Activated naive CD8-positive, alpha-beta T cell treated with anti-CD3 and anti-CD28 coated beads for 36 hours (primary cell): ENCODE measurements at places on chromosomes 6 and 20. TPM values are rescaled to one million over a fixed set of nuclear protein-coding genes. Genes with fewer than 3 reads are reported as not detected.

- peak; percentile 61 for DNase-seq
- no peaks in the 10 kb centered on the region for H3K27me3 ChIP-seq
These were observed 13.4 kb downstream of the FAM110A start for GRCh38 chr20:846894-847278.

DNA sequence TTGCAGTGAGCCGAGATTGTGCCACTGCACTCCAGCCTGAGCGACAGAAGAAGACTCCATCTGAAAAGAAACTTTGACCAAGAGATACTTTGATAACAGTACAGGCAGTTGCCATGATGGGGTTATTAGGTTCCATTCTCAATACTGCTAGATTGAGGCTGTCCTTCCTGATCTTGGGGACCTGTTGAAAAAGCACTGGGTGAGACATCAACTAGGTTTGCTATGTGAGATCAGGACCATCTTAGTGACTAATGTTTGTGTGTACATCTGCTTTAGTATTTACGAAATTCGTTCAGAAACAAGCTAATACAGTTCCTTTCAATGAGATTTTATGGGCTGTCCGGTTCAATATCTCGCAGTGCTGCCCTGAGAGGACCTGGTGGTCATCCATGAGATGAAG, 2.6 kb downstream of the DSE start:
- no peak overlapping the region for H3K27ac ChIP-seq
- peaks cover 48% of the 10 kb centered on the region for H3K27me3 ChIP-seq
- H3K36me3 ChIP-seq = no peaks in the 10 kb centered on the region
- no peak overlapping the region for H3K4me3 ChIP-seq
- no peak for DNase-seq

Gene BTBD3
- total RNA-seq = 3.9 TPM

- H3K27ac ChIP-seq = no peak overlapping the region
- H3K4me1 ChIP-seq = no peaks in the 10 kb centered on the region
- no peak overlapping the region for H3K4me3 ChIP-seq
- DNase-seq = no peak
These were observed 105.1 kb downstream of the NKAIN2 start for GRCh38 chr6:123908797-123909196.

- H3K36me3 ChIP-seq = no peaks in the 10 kb centered on the region
- H3K27ac ChIP-seq = no peak overlapping the region
- DNase-seq = no peak
- no peaks in the 10 kb centered on the region for H3K27me3 ChIP-seq
- H3K4me3 ChIP-seq = no peak overlapping the region
These were observed 57.6 kb downstream of the TENT5A start for GRCh38 chr6:81694855-81695254.

Gene HLA-DRB1
- total RNA-seq = 4.2 TPM

- no peaks in the 10 kb centered on the region for H3K36me3 ChIP-seq
- no peak overlapping the region for H3K27ac ChIP-seq
- no peak for DNase-seq
- H3K4me1 ChIP-seq = no peaks in the 10 kb centered on the region
- H3K27me3 ChIP-seq = peaks cover 6% of the 10 kb centered on the region
- no peak overlapping the region for H3K4me3 ChIP-seq
These were observed 204.9 kb downstream of the PHACTR1 start for GRCh38 chr6:12921467-12921866.

Gene KIF25
- total RNA-seq = not detected

- no peak for DNase-seq
- peaks cover 8% of the 10 kb centered on the region for H3K4me1 ChIP-seq
- H3K36me3 ChIP-seq = no peaks in the 10 kb centered on the region
- no peak overlapping the region for H3K4me3 ChIP-seq
These were observed 21.7 kb upstream of the RANBP9 start for GRCh38 chr6:13733178-13733887.

Gene IL20RA
- not detected for total RNA-seq

Gene VGLL2
- total RNA-seq = not detected

DNA sequence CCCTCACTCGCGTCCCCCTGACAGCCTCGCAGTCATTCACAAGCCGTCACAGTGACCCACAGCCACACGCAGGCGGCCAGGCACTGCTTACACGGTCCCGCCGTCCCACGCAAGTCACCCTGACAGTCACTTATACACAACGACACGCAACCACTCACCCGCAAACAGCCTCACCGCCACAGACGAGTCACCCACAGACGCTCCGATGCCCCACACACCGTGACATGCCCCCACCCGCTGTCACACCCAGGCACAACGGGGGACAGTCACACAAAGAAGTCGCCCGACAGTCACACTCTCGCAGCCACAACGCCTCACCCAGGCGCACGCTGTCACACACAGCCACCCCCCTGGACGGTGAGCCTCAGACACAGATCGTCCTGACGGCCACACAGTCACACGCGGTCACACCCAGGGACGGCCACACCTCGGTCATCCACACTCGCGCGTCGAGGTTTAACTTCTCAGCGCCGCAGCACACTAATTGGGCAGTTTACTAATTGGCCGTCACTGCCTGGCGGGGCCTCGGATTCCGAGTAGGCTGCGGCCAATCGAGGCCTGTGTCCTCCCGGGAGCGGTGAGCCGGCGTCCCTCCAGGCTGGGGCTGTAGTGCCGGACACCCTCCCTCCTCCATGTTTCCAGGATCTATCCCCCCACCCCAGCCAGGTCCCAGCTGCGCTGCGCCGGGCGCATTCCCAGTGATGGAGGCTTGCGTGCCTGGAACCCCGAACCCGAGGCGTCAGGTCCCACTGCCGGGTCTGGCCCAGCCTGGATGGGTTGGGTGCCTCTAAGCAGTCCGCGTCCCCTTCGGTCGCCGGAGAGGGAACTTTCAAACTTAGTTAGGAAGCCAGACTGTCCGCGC, 790 bp downstream of the TOX2 start:
- DNase-seq = peak; percentile 23
- peak overlapping the region; percentile 66 for H3K4me3 ChIP-seq
- H3K4me1 ChIP-seq = peaks cover 18% of the 10 kb centered on the region

DNA sequence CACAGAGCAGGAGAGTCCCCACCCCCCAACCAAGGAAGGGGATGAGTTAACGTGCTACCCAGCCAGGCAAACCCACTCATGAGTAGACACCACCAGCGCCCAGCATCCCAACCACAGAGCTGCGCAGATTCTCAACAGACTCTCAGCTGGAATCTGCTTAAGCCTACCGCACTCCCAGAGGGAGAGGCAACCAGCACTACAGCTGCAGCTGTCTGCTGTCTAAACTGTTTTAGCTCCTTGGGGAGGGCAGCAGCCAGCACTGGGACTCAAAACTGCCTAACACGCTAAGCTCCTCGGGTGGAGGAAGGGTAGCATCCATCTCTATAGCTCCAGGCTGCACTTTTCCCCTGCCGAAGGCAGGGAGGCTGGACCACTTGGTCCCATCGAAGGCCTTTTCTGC, 539.8 kb downstream of the EPHA7 start:
- no peak overlapping the region for H3K4me3 ChIP-seq
- no peaks in the 10 kb centered on the region for H3K27me3 ChIP-seq
- H3K4me1 ChIP-seq = no peaks in the 10 kb centered on the region

- DNase-seq = no peak
- no peak overlapping the region for H3K27ac ChIP-seq
- H3K4me3 ChIP-seq = no peak overlapping the region
- H3K36me3 ChIP-seq = no peaks in the 10 kb centered on the region
- H3K27me3 ChIP-seq = peaks cover 15% of the 10 kb centered on the region
These were observed 101.5 kb downstream of the LAMP5 start for GRCh38 chr20:9615766-9616454.

DNA sequence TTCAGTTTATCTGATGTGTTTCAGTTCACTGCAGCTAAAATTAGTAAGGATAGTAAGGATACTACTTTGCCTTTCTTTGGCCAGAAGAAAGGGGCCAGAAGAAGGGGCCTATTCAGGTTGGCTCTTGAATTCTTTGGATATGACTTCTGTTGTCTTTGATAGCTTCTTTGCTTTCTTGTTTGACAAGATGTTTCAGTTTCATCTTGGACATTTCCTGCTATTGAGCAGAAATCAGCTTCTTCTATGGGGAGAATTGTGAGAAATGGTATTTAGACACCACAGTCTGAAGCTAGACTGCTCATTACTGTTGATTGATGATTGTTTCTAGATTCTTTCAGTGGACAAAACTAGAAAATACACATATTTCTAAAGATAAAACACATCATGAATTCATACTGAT, 23.2 kb downstream of the L3MBTL3 start:
- no peaks in the 10 kb centered on the region for H3K27me3 ChIP-seq
- H3K4me1 ChIP-seq = peaks cover 28% of the 10 kb centered on the region
- DNase-seq = no peak
- no peak overlapping the region for H3K4me3 ChIP-seq
- no peak overlapping the region for H3K27ac ChIP-seq

DNA sequence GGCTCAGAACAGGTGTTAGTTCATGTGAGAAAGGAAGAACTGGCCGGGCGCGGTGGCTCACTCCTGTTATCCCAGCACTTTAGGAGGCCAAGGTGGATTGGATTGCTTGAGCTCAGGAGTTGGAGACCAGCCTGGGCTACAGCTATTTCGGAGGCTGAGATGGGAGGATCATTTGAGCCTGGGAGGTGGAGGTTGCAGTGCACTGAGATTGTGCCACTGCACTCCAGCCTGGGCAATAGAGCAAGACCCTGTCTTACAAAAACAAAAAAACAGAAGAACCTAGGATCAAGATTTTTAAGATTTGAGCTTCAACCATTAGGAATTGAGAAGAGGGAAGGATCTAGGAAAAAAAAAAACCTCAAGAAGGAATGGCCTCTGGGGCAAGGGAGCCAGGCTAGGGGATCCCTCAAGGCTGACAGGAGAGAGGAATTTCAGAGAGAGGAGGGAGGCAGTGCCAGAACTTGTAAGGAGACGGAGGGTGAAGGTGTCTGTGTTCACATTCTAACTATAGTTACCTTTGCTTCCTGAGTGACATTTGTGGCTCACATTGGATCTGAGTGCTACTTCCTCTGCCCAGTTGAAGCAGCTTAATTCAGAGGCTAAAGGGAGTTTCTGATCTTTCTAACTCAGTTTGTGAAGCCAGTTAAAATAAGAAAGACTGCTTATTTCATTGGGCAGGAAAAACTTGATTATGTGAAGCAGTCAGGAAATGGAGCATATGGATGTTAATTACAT, 26.1 kb downstream of the CHMP4B start:
- H3K36me3 ChIP-seq = peaks cover 29% of the 10 kb centered on the region
- H3K4me1 ChIP-seq = peaks cover 60% of the 10 kb centered on the region
- H3K27me3 ChIP-seq = no peaks in the 10 kb centered on the region

Gene ZNF165
- total RNA-seq = 4.3 TPM

DNA sequence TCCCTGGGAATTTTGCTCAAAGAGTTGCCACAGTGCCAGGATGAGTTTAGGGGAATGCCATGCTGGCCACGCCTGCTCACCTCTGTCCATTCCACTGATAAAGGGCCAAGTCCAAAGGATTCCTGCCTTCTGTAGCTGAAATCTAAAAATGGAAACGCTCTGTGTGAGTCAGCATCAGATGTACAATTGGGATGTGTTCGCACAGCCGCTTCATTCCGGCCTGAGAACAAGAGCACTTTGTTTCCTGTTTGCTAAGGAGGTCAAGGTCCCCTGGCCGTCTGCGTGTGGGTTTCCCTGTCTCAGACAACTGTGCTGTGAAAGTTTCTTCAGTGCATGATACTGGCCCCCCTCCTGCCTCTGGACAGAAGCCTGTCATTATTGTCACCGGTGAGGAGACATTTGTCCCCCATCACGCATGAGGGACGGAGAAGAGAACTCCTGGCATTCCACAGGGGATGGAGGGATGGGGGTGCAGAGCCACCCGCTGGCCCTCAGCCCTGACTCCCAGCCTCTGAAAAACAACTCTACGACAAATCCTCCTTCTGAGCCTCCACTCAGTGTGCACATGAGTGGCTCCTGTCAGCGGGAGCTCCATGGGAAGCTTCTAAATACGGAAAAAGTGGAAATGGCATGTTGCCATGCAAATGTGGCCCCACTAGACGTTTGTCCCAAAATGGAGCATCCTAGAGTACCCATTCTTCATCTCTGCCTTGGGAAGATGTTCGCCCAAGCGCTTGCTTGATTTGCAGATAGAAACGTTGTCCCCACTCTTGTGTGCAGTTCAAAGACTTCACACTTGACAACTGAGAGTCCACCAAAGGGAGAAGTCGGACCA, 143.5 kb upstream of the AFDN start:
- no peak overlapping the region for H3K4me3 ChIP-seq
- DNase-seq = no peak
- peaks cover 87% of the 10 kb centered on the region for H3K27me3 ChIP-seq
- no peak overlapping the region for H3K27ac ChIP-seq

DNA sequence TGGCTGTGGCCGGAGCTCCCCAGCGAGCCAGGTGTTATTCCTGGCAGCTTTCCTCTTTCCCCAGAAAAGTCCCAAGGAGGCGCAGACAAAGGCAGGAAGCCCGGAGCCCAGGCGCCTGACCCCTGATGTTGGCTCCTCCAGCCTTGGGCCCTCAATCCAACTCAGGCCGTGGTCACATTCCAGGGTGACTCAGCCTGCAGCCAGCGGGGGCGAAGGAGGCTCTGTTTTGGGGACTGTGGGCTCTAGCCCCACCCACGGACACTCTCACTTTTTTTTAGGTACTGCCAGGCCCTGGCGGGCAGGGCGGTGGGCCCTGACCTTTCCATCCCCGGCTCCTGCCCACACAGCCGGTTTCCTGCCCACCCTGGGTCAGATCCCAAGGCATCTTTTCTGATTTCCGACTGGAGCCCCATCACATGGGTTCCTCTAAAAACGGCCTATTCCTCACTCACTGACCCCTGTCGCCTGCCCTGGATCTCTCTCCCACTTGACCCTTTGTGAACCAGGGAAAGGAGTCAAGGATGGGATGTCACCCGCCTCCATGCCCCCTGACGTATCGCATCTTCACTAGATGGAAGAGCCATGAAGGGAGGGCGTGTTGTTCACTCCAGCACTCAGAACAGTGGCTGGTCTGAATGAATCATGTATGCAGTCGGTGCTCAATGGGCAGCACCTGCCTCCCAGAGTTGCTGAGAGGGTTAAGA, 5.5 kb downstream of the PTGIS start:
- no peaks in the 10 kb centered on the region for H3K36me3 ChIP-seq
- H3K27me3 ChIP-seq = peaks cover 88% of the 10 kb centered on the region
- DNase-seq = no peak

DNA sequence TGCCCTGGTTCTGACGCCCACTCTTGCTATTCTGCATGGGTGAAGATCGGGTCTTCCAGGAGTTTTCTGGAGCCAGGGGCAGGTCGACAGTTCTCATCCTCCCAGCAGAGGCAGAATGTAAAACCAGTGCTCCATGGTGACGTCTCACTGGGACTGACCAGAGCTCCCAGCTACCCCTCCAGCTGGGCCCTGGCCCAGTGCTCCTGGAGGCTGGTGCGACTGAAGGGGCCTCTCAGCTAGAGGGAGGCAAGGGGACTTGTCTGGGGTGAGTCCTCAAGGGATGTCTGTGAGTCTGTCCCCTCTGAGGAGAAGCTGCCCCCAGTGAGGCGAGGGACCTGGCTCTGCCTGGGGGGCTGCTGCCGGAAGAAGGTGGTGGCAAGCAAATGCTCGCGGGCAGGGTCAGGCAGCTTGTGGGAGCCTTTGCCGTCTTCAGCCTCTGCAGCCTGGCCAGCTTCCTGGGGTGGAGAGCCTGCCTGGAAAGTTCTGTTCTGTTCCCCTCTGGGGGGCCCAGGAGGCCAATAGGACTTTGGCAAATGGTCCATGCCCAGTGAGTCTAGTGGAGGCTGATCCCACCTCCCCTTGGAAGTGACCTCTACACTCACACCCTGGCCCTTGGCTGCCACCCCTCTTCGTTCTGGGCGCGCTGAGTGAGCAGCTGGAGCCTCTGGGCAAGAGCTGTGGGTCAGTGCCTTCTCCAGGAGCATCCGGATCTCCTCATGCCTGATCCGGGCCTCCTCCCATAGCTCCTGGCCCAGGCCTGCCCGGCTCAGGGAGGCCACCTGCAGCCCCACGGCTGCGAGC, 47.5 kb downstream of the KIAA1755 start:
- no peak overlapping the region for H3K27ac ChIP-seq
- DNase-seq = no peak
- peaks cover 6% of the 10 kb centered on the region for H3K27me3 ChIP-seq
- no peak overlapping the region for H3K4me3 ChIP-seq
- no peaks in the 10 kb centered on the region for H3K36me3 ChIP-seq
- H3K4me1 ChIP-seq = no peaks in the 10 kb centered on the region

Gene GGTLC1
- total RNA-seq = not detected

Gene DEFB119
- total RNA-seq = not detected
